ENCODE measurements at places on chromosomes 3 and 15. TPM values are rescaled to one million over a fixed set of nuclear protein-coding genes. Genes with fewer than 3 reads are reported as not detected.

The GNAT1 gene
- total RNA-seq = not detected

The EIF4G1 gene
- 351 TPM for total RNA-seq

The AGTR1 gene
- total RNA-seq = 0.22 TPM

The GOLGA8M gene
- total RNA-seq = not detected

The SKOR1 gene
- 0.22 TPM for total RNA-seq

Measured in placental pericyte (primary cell).